Urothelium cell line (cell line): ENCODE measurements at places on chromosomes 12 and 14.

GRCh38 chr14:60790850-60791249 is 56.3 kb downstream of the MNAT1 start:
- DNase-seq = no peak

DNA sequence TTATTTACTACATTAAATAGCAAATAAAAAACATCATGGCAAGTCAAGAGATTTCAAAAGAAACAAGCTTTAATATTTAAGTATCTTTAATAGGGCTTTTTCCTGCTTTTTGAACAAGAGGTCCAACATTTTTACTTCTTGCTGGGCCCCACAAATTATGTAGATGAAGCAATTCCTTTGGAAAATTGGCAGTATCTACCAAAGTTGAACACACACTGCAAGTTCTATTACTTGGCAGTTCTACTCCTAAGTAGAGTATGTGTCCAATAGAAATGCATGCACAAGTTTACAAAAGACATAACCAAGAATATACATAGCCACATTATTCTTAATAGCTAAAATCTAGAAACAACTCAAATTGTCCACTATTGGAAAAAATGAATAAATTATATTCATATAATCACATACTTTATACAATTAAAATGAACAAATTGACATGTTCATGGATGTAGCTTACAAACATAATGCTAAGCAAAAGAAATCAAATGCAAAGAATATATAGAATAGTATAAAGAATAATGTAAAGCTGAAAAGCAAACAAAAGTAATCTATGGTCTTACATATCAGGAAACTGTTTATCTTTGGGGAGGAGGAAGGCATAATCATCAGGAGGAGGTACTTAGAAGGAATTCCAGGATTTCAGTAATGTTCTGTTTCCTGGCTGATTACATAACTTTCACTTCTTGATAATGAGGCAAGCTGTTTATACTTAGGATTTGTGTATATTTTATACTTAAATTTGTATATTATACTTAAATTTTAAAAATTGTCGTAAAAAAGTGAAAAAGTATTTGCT is 6.5 kb upstream of the TMBIM4 start:
- no peak for DNase-seq

DNA sequence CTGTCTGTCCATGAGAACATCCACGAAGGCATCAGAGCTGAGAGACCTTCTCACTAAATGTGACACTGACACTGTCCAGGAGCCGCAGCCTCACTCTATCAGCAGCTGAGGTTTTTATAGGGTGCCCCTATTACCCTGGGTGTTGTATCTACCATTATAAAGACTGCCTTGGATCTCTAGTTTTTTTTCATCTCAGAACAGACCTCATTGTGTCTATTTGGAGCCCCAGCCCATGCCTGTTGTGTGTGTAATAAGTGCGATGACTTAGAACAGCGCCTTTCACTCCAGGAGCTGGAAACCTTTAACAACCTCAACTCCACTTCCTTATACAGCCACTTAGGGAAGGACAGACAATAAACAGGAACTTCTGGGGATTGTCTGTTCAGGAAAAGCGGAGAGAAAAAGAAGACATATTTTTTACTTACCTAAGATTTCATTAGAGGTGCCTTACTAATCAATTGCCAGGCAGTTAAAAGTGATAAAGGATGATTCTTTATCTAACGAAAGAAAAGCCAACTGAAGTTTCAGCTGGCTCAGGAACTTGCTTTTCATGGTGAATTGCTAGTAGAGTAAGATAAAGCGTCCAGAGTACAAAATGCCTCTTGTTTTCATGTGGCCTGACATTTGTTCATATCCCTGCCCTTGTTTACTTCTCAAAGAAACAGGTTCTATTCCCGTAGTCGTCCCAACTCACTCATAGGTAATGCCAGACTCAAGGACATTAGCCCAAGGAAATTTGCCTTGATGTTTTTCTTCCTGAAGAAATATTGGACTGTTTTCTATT is 420.6 kb downstream of the RAD51B start:
- DNase-seq = no peak

GRCh38 chr14:68654471-68654941 is 138.4 kb downstream of the ZFP36L1 start:
- no peak for DNase-seq

DNA sequence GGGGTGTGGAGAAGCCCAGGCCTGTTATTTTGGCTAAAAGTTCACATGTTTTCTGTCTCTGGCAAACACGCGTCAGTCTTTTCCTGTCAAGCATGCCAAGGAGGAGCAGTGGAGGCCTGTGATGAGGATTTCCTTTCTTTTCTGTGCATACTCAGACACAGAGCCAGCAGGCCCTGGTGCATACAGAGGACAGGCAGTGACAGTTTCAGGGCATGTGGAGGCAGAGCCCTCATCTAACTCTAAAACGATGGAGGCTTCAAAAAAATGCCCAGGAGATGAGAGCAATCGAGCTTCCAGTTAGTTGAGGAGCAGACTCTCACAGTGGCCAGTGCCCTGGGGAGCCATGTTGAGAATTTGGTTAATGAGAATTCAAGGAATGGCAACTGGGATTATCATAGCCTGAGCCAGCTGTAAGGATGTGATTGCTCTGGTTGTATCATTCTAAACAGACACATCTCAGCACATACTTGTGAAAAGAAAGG is 66.5 kb downstream of the TRAFD1 start:
- DNase-seq = no peak

GRCh38 chr12:27285403-27285802 is 41.3 kb downstream of the STK38L start:
- DNase-seq = peak; percentile 9
